ENCODE measurements at places on chromosomes 5 and 9. TPM values are rescaled to one million over a fixed set of nuclear protein-coding genes. Genes with fewer than 3 reads are reported as not detected.
A peak's percentile ranks its signal among the peaks of the same experiment; 100 is the strongest.

- no peak for DNase-seq
Measured at GRCh38 chr5:143362664-143363227, 40.7 kb downstream of the NR3C1 start.

- DNase-seq: no peak
Measured at GRCh38 chr9:89395931-89396710, 77.8 kb downstream of the SECISBP2 start.

DNA sequence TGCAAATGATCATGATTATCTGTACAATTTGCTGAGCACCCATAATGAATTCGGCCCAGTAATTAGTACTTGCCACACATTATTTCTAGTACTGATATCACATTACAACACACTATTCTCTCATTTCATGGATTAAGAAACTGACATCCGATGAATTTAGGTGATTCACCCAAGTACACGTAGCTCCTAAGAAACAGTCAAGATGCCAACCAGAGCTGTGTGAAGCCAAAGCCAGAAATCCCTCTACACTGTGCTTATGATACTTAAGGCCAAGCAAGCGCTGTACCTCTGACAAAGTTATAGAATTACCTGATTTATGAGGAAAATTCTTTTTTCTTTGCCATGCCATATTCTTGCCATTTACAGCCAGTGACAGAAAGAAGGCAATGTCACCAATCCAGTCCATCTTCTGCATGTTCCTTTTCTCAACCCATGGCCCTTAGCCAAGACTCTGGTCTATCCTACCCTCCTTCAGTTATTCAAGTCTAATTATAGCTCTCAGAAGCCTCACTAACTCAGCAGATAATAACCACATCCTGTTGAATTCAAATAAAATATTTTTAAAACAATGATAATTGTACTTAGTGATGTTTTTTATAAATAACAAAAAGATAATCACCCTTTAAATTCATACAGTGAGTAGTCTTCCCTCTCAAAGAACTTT is 74.3 kb upstream of the PTGER4 start:
- peak; percentile 44 for DNase-seq

GRCh38 chr9:93582115-93582514 is 5.7 kb downstream of the PHF2 start:
- DNase-seq: no peak

DNA sequence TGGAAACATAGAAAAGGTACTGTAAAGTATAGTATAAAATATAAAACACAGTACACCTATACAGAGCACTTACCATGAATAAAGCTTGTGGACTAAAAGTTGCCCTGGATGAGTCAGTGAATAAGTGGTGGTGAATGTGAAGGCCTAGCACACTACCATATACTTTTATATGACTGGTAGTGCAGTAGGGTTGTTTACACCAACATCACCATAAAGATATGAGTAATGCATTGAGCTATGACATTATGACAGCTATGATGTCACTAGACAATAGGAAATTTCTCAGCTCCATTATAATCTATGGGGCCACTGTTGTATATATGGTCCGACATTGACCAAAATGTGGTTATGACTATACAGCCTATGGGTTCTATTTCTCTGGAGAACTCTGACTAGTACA is 291.8 kb upstream of the ACTBL2 start:
- no peak for DNase-seq

DNA sequence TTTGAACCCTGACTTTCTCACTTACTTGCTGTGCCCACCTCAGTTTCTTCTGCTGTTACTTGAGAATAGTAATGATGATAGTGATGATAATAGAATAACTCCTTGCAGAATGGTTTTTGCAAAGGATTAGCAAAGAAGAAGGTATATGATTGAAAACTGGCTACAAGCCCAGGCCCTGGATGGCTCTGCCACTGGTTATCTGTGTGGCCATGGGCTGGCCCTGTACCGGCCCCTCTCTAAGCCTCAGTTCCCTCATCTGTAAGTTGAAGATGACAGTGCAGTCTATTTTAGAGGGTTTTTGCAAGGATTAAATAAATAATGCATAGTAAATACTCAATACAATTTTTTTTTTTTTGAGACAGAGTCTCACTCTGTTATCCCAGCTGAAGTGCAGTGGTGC is 6.2 kb downstream of the TTLL11 start:
- no peak for DNase-seq

GRCh38 chr5:1040571-1040970 is 32.0 kb downstream of the NKD2 start:
- no peak for DNase-seq

DNA sequence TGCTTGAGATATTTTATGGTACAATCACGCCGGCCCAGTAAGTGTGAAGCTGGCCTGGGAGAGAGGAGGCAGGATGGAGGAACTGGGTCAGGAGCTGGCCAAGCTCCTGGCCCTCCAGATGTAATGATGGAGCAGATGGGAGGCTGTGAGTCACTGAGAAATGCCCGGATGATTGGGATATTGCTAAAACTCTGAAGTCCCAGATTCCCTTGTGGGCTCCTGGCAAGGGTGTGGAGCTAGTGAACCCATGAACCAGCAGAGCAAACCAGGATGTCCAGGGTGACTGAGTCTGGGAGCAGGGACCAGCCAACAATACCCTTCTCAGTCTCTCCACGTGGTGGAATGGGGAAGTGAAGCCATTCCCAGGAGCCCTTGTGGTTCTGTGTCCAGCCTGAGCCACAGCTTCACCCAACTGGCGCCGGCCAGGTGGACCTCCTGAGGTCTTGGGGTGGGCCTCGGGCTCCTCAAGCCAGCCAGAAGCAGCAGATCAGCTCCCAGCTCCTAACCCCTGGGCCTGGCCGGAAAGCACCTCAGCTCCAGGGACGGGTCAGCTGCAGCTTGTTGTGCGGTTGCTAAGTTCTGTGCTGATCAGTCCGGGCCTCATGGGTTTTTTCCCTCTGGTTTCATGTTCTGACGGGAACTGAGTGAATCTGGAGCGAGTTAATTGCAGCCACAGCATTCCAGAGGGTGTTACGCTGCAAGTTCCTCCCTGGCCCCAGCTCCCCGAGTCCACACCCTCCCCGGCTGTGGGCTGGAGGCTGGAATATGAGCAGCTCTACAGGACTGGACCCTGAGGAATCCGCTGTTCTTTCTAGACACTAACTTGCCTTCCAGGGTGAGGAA is 37.6 kb downstream of the DUSP1 start:
- peak; percentile 94 for DNase-seq

- no peak for DNase-seq
Measured at GRCh38 chr5:180837478-180837877, 23.6 kb downstream of the ZFP62 start.

- DNase-seq: peak; percentile 72
Measured at GRCh38 chr9:130327781-130328348, 62.3 kb downstream of the HMCN2 start.

- no peak for DNase-seq
Measured at GRCh38 chr9:602716-603115, 238.8 kb upstream of the DMRT1 start.

- no peak for DNase-seq
Measured at GRCh38 chr5:173001229-173001841, 17.8 kb downstream of the ATP6V0E1 start.

DNA sequence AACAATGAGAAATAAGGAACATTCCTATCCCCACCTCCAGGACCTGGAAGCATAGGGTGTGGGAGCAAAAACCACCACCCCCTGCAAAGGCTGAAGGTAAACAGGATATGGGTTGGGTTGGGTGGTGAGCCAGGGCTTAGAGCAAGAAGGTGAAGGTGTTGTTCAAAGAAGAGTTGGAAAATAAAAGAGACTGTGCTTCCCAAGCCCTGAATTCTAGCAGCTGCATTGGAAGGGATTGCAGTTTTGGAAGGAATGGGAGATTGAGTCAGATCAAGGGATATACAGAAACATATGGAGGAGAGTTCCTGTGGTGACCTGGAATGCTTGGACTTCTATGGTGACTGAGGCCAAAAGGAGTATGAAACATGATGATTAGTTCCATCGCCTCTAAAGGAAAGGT is 24.7 kb upstream of the MTAP start:
- DNase-seq: peak; percentile 73

DNA sequence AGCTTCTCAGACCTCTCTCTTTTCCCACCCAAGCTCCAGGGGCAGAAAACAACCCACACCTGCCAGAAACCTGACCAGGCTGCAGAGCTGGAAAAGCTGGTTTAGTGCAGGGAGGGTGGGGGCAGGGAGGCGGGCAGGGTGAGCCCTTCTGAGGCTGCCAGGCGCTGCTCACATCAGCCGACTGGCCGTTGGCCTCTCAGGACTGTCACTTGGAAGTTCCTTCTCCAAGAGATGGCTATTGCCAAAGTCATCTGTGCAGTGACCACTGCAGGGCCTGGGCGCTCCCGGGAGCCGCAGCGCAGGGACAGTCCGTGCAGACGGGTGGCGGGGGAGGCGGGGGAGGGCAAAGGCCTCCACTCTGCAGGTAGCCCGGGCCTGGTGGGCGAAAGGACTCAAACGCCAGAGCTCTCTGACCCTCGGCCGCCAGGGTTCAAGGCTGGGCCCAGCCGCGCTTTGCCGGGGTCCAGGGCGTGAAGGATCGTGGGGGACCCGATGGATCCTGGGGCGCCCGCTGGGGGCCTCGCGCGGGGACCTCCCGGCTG is 205.0 kb upstream of the IER5L start:
- DNase-seq: no peak

- no peak for DNase-seq
Measured at GRCh38 chr9:14207352-14207995, 106.5 kb downstream of the NFIB start.

DNA sequence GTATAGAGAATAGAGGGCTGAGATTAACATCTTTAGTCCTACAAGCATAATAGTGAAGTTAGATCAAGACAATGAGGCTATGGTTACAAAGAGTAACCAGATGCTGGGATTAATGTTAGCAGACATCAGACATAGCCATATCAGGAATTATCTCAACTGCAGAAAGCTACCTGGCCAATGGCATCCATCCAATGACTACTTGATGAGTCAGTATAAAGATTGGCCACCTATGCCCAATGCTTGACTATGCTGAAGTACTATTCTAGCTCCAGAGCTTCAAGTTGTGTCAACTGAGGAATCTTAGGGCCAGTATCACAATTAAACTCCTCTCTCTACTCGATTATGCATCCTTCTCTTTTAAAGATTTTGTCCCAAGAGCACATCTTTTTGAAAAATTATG is 541.4 kb downstream of the PRELID2 start:
- no peak for DNase-seq

DNA sequence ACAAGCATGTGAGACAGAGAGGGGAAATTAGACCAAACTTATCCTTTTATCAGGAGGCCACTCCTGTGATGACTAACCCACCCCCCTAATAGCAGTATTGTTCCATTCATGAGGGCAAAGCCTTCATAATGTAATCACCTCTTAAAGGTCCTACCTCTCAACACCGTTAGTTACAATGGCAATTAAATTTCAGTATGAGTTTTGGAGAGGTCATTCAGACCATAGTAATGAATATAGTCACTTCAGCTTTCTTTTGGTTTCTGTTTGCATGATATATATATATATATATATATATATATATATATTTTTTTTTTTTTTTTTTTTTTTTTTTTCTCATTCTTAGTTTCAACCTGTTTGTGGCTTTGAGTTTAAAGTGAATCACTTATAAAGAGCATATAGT is 10.5 kb downstream of the ADGRV1 start:
- no peak for DNase-seq

GRCh38 chr9:82404196-82404870 is 415.8 kb downstream of the SPATA31D1 start:
- DNase-seq: peak; percentile 73

GRCh38 chr5:41843456-41844370 is 26.5 kb downstream of the OXCT1 start:
- peak; percentile 84 for DNase-seq

- DNase-seq: peak; percentile 99
Measured at GRCh38 chr5:142215915-142216681, 107.5 kb downstream of the NDFIP1 start.

DNA sequence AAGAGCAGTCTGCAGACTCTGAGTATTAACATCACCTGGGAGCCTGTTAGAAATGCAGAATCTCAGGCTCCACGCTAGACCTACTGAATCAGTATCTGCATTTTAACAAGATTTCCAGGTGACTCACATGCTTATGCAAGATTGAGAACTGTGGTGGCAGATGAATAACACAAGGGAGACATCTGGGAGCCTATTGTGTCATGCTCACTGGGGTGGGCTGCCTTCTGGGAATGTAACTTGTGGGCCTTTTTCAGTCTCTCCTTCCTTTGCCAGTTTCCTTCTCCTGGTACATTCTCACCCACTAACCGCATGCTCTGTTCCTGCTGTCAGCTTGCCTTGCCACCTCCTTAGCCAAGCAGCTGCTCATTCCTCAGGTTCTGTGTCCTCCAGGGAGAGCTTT is 176.6 kb upstream of the C9orf72 start:
- DNase-seq: no peak

DNA sequence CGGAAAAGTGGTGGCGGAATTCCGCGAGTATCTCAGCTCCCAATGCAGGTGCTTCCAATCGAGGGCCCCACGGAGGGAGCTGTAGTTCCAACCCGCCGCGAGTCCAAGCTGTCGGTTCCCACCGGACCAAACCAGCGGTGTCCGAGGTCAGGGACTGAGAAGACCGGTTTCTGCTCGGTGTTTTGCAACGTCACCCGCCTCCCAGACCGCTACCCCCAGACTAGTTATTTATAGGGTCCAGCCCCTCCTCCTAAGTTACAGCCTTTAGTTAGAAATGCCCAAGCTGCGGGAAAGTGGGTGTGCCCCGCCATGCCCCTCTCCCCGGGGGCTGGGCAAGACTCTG is 677 bp upstream of the MYORG start:
- no peak for DNase-seq

- DNase-seq: no peak
Measured at GRCh38 chr5:95988094-95988493, 26.4 kb upstream of the ELL2 start.

- peak; percentile 21 for DNase-seq
Measured at GRCh38 chr5:172150514-172151425, 37.3 kb downstream of the STK10 start.

The PLAA gene
- polyA plus RNA-seq: 31.1 TPM

The TMEM171 gene
- 1.9 TPM for polyA plus RNA-seq

The ENTPD2 gene
- polyA plus RNA-seq: not detected

The IRX4 gene
- not detected for polyA plus RNA-seq

The NRG2 gene
- polyA plus RNA-seq: 0.36 TPM

The TTC23L gene
- 0.19 TPM for polyA plus RNA-seq

The C5orf52 gene
- polyA plus RNA-seq: not detected

The HMCN2 gene
- not detected for polyA plus RNA-seq

The PTGES gene
- polyA plus RNA-seq: 8.8 TPM

The KLF4 gene
- 10.3 TPM for polyA plus RNA-seq

The SLC6A18 gene
- not detected for polyA plus RNA-seq

The DDX4 gene
- not detected for polyA plus RNA-seq

The SLC6A7 gene
- polyA plus RNA-seq: not detected

The SIGMAR1 gene
- 87.2 TPM for polyA plus RNA-seq

The PKD2L2 gene
- not detected for polyA plus RNA-seq

The ARSK gene
- polyA plus RNA-seq: 37.3 TPM

All from fibroblast of lung (primary cell).